ENCODE measurements at places on chromosomes 2 and 18. TPM values are rescaled to one million over a fixed set of nuclear protein-coding genes. Genes with fewer than 3 reads are reported as not detected.

GRCh38 chr2:41722668-41723369 is 325.0 kb upstream of the PKDCC start:
- no peaks in the 10 kb centered on the region for H3K36me3 ChIP-seq
- H3K4me3 ChIP-seq, result no peak overlapping the region
- no peaks in the 10 kb centered on the region for H3K4me1 ChIP-seq
- no peak for DNase-seq
- no peak overlapping the region for H3K27ac ChIP-seq
- no peaks in the 10 kb centered on the region for H3K27me3 ChIP-seq

- peaks cover 9% of the 10 kb centered on the region for H3K36me3 ChIP-seq
- H3K27ac ChIP-seq, result peak overlapping the region; percentile 47
- H3K4me1 ChIP-seq, result peaks cover 80% of the 10 kb centered on the region
- no peak for DNase-seq
These were observed 13.1 kb downstream of the CFLAR start for GRCh38 chr2:201128933-201129505.

DNA sequence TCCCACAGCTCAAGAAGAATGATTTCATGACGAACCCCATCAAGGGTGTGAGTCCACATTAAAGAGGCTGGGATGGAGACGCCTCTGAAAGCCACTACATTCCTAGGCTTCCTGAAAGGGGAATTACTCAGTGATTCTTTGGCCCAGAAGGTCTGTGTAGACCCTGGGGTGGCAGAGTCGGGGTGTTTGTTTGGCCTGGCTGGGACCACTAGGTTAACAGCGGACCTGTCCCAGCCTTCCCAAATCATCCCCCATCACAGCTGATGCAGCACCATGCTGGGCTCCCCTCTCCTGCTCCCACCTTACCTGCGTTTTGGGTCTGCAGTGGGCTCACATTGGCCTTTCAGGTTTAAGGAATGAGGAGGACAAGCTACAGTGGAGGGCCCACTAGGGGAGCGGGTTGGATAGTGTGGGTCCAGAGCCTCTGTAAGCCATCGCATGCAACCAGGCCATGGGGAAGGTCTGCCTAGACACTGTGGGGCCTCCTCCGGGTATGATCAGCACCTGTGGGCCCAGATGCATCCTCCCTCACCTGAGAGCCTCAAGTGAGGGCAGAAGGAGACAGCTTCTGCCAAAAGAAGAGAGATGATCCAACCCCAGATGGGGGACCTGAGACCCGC is 16.2 kb downstream of the DIPK1C start:
- H3K27ac ChIP-seq, result no peak overlapping the region
- H3K27me3 ChIP-seq, result no peaks in the 10 kb centered on the region
- no peaks in the 10 kb centered on the region for H3K36me3 ChIP-seq
- no peak for DNase-seq
- no peak overlapping the region for H3K4me3 ChIP-seq

ACTR2 gene
- 270 TPM for total RNA-seq

DNA sequence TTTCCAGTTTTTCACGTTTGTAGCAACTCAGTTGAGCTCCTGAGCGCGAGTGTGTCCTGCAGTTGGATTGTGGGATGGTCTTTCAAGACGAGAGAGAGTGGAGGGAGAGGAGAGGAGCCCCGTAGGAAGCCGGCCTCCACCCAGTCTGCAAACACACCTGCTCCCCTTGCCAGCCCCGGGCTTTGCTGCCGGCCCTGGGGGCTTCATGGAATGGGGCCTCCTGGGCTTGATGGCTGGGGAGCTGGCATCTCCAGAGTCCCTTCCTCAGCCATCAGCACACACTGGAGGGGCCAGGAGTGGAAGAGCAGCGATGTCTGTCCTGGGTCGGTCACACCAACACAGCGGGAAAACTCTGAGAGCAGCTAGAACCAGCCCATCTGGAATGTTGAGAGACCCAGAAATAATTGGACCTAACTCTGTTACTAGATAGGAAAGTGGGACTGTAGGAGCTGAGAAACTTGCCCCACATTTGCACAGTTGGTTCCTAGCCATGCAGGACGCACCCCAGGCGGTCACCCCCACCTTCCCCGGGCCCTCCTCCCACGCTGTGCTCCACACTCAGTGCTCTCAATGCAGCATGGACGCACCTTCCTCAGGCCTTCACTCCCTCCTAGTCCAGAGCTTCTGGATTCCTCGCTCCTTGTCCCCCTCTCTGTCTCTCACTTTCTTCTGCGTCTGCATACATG is 69.6 kb downstream of the PTGR3 start:
- H3K4me3 ChIP-seq, result no peak overlapping the region
- H3K27ac ChIP-seq, result no peak overlapping the region
- DNase-seq, result no peak
- H3K36me3 ChIP-seq, result no peaks in the 10 kb centered on the region
- H3K27me3 ChIP-seq, result no peaks in the 10 kb centered on the region

DNA sequence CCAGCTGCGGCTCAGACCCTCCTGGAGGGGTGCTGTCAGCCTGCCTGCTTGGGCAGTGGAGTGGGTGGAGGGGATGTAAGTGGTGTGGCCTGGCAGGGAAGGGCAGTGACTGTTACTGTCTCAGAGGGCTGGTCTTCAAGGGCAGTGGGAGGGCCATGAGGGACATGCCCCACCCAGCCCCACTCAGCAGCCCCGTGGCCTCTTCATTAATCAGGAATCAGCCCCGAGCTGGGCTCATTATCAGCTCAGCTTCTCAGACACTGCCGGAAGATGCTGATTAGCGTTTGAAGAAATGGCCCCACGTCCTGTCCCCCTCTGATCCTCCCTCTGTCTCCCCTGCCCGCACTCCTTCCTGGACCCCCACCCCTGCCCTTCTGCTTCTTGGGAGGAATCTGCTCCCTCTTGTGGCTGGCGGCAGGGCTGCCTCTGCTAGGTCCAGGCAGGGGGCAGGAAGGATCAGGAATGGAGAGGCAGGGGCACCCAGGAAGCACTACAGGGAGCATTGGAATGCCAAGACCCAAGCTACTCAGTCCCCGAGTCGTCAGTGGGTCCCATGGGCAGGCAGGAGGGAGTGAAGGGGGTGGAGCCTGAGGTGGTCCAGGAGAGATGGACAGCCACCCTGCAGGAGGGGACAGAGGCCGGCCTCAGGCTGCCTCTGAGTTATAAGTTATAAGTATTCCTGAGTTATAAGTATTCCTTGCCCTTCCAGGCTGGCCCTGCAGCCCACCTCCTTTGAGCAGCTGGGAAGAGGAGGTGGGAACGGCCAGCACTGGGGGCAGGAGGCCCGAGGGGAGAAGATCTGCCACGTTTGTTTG is 7.0 kb downstream of the ASIC4 start:
- no peak overlapping the region for H3K4me3 ChIP-seq
- H3K4me1 ChIP-seq, result peaks cover 10% of the 10 kb centered on the region
- no peak overlapping the region for H3K27ac ChIP-seq
- DNase-seq, result no peak
- peaks cover 14% of the 10 kb centered on the region for H3K27me3 ChIP-seq

SCN2A gene
- total RNA-seq, result 0.22 TPM

GPR35 gene
- 1.8 TPM for total RNA-seq

DNA sequence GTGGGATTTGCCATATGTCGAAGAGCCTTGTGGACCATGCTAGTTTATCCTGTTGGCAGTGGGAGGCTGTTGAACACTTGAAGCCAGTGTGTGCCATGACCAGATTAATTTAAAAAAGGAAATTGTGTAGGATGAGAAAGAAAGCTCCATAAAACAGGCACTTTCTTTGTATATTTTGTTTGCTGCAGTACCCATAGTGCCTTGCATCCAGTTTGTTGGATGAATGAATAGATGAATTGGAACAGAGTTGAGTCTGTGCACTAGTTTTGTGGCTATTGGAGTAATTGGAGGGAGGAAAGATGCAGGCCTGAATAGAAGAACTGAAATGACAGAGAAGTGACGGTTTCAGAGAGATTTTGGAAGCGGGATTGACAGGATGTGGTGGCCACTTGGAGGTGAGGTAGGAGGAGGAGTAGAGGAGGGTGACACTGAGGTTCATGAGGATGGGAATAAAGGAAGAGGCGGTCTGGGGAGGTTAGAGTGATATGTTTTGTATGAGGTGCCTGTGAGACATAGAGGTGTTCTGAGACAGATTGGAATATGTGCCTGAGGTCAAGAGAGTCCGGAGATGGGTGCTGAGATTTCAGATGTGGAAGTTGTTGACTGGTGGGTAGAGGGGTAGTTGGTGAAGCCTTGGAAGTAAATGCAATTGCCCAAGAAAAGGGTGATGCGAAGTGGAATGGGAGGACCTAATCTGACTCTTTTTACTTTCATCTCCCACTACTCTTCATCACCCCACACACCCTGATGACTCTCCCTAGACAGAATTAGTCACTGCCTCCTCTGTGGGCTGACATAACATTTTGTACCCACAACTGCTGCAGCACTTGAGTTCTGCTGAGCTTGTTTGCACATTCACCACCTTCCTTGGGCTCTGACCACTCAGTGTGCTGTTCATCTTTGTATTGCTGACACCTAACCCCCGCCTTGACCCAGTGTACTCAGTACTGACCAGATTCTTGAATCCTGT is 5.1 kb downstream of the DGUOK start:
- no peaks in the 10 kb centered on the region for H3K36me3 ChIP-seq
- no peak for DNase-seq
- H3K4me3 ChIP-seq, result no peak overlapping the region

DNA sequence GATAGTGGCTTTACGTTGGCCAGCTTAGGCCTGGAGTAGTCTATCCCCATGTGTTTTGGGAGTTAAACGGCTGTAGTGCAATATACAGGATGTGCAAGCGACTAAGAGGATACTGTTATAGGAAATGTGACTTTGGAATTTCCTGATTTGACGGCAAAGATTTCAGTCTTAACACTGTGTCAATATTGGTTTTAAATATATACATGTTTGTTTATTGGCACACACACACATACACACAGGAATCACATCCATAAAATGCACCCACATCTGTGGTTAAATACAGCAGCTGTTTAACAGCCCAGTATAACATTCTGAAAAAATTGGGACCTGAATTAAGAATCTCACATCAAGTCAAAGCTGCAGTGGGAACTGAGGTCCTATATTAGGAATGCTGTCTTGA is 347.1 kb downstream of the TXNL1 start:
- H3K4me3 ChIP-seq, result no peak overlapping the region
- H3K4me1 ChIP-seq, result peaks cover 23% of the 10 kb centered on the region
- no peaks in the 10 kb centered on the region for H3K36me3 ChIP-seq
- no peaks in the 10 kb centered on the region for H3K27me3 ChIP-seq

GRCh38 chr18:42641996-42642395 is 473.5 kb downstream of the RIT2 start:
- no peak for DNase-seq
- H3K4me1 ChIP-seq, result no peaks in the 10 kb centered on the region
- H3K27ac ChIP-seq, result no peak overlapping the region

DNA sequence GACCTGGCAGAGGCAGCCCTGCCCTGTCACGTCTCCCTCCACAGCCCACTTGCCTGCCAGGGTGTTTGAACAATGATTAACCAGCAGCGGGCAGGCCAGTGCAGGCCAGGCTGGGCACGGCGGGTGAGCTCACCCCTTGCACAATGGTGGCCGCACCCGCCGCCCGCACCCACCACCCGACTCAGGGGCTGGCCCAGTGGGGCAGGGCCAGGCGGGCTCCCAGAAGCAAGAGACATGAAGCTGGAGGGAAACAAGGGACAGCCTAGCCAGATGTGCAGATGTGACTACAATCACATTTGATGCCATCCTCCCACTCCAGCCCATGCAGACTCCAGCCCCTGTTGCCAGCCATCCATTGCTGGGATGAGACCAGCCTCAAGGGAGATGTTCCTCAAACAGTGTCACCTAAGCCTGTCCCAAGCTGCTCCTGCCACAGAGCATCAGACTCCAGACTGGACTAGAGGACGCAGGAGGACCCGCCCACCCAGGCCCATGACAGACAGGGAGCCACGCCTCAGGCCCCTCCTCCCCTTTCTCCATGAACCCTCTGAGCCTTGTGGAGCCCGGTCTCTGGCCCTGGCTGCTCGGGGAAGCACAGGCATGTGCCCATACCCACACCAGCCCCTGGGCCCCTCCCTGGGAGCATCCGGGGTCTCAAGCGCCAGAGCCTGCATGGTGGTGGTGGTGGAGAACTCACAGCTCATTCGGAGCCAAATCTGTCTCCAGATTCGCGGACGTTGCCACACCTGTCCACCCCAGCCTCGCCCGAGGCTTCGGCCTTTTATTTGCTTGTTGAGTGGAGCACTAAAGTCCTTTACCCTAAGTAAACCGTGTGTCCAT is 45.0 kb downstream of the SDC1 start:
- no peaks in the 10 kb centered on the region for H3K4me1 ChIP-seq
- H3K27ac ChIP-seq, result no peak overlapping the region
- no peaks in the 10 kb centered on the region for H3K27me3 ChIP-seq
- DNase-seq, result no peak
- H3K4me3 ChIP-seq, result no peak overlapping the region
- H3K36me3 ChIP-seq, result no peaks in the 10 kb centered on the region

- H3K36me3 ChIP-seq, result no peaks in the 10 kb centered on the region
- no peak overlapping the region for H3K27ac ChIP-seq
- H3K4me3 ChIP-seq, result no peak overlapping the region
These were observed 73.5 kb downstream of the GALNT3 start for GRCh38 chr2:165720511-165720910.

TDRD15 gene
- 1.1 TPM for total RNA-seq

- H3K4me3 ChIP-seq, result no peak overlapping the region
- DNase-seq, result no peak
- H3K36me3 ChIP-seq, result no peaks in the 10 kb centered on the region
- H3K4me1 ChIP-seq, result no peaks in the 10 kb centered on the region
- no peaks in the 10 kb centered on the region for H3K27me3 ChIP-seq
These were observed 97.4 kb downstream of the ZNF516 start for GRCh38 chr18:76397631-76398030.

DNA sequence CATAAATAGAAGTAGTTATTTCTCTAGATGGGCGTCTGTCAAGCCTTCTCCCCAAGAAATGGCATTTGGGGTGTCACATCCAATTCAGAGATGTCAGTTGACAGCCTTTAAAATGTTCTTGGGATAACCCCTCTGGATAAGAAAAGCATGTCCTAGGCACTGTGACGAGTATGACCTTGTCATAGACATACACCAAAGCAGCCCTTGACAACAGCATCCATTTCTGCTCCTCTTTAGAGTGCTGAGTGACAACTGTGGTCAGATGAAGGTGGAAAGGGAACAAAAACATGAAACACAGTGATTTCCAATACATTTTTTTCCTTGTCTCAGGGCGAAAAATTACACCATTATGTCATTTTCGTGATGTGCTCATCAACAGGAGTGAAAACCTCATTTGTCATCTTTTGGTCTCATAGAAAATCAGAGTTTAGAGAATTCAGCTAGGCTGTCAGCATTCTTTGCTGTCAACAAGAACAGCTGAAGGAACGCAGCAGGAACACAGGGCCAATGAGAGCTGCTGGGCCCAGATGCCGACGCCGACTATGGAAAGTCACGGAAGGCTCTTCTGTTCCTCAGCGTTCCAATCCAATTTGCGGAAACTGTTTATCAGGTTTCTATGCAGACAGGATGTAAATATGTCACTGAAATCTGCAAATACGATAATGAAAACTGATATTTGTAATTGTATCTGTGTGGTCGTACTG is 193.2 kb downstream of the ICOS start:
- no peaks in the 10 kb centered on the region for H3K36me3 ChIP-seq
- H3K27me3 ChIP-seq, result no peaks in the 10 kb centered on the region
- no peak overlapping the region for H3K27ac ChIP-seq
- H3K4me3 ChIP-seq, result no peak overlapping the region

DNA sequence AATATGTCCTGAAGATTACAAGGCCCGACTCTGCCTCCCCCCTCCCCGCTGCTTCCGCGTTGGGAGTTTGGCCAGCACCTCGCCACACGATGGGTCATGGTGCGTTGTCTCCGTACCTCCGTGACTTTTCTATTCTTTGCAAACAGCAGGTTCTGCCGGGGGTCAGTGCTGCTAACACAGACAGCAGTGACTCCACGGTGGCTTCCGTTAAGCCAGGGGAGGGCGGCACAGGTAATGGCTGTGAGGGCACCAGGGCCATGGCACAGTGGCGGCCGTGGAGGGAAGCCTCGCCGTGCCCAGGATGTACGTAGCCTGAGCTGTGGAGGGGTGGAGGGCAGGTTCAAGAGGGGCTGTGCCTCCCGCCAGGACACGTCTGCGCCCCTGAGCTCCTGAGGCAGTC is 115.5 kb downstream of the NFATC1 start:
- no peak overlapping the region for H3K27ac ChIP-seq
- peaks cover 48% of the 10 kb centered on the region for H3K36me3 ChIP-seq
- H3K4me1 ChIP-seq, result peaks cover 42% of the 10 kb centered on the region
